Diencephalon (tissue), 1 donor: ENCODE measurements at places on chromosomes 12 and 14. TPM values are rescaled to one million over a fixed set of nuclear protein-coding genes. Genes with fewer than 3 reads are reported as not detected.

Gene HOXC13
- total RNA-seq = not detected

Gene PTPRO
- total RNA-seq = 126 TPM

Gene SPIC
- not detected for total RNA-seq

Gene PTPN6
- total RNA-seq = 5.8 TPM

Gene SLC38A4
- 2.1 TPM for total RNA-seq

Gene PLEK2
- total RNA-seq = 0.69 TPM

Gene RND1
- 26.1 TPM for total RNA-seq

Gene KRT2
- total RNA-seq = not detected
